Hepatic stellate cell (primary cell): ENCODE measurements at places on chromosomes 13 and 19.

GRCh38 chr13:46035066-46035465 lies 17.5 kb downstream of the ZC3H13 start:
- no peak for DNase-seq

DNA sequence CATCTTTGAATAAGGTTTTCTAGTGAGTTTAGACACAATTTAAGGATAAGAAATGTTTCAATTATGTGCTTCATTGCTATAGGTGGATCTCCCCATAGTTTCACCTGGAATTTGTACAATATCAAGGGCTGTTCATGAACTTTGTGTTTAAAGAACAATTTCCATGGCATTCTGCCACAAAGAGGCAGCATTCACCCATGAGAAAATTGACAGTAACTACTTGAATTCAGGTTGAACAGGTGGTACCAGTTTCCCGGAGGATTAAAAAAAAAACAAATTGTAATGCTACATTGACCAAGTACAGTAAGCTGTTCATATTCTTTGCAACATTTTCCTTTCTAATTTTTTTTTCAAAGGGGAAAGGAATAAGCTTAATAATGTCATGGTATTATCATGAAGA lies 9.1 kb downstream of the SLITRK5 start:
- no peak for DNase-seq

GRCh38 chr13:99978799-99979452 lies 2.7 kb upstream of the ZIC2 start:
- no peak for DNase-seq

GRCh38 chr13:71493189-71493588 lies 373.8 kb downstream of the DACH1 start:
- no peak for DNase-seq

GRCh38 chr13:98452851-98453843 lies 123.8 kb downstream of the STK24 start:
- peak; percentile 38 for DNase-seq

DNA sequence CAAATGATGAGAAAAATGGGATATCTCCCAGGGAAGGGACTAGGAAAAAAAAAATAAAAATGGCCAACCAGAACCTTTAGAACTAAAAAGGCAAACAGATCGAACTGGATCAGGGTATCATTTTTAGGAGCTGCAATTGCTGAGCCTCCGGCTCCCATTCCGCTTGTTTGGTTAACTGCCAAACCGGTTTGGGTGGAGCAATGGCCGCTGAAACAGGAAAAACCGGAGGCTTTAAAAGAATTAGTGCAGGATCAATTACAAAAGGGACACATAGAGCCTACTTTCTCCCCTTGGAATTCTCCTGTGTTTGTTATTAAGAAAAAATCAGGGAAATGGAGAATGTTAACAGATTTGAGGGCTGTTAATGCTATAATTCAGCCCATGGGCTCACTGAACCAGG lies 12.7 kb upstream of the ZNF443 start:
- no peak for DNase-seq

DNA sequence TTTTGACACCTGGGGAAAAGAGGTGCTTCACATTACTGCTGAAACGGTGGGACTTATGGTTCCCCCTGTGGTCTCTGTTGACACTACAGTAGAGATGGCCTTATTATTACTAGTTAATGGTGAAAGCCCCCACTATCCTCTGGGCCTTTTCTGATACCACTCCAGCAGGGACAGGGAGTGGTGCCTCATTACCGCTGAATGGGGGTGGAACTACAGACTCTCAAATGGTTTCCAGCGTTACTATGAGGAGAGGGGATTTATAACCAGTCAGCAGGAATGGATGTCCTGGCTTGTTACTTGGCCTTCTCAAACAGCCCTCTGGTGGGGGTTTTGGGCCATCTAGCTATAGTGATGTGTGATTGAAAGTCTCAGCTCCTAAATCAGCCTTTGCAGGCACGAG lies 96.7 kb upstream of the DIAPH3 start:
- no peak for DNase-seq

- no peak for DNase-seq
Observed at GRCh38 chr13:52638666-52639328, 3.4 kb upstream of the HNRNPA1L2 start.

- DNase-seq, result peak; percentile 88
Observed at GRCh38 chr19:45577111-45577905, 7.3 kb downstream of the OPA3 start.

GRCh38 chr13:103884101-103884723 lies 818.0 kb upstream of the SLC10A2 start:
- DNase-seq, result no peak

DNA sequence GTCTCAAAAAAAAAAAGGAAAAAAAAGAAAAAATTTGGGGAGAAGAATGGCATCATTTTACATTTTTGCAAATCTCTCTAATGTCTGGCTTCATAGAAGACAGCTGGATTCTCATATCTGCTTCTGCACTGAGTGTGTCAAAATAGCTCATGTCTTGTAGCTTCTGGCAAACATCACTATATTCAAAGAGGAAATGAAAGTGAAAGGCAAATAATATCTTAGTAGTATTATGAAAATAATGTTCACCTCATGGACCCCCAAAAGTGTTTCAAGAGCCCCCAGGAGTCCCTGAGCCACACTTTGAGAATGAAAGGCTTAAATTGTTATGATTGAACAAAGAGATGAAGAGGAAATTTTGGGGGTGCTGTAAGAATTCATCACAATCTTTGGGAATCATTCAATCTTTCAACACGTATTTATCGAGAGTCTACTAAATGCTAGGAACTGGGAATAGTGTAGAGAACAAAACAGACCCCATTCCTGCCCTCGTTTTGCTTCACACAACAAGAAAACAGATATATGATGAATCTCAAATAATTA lies 1.2 kb upstream of the SLC6A16 start:
- DNase-seq, result no peak

- DNase-seq, result peak; percentile 55
Observed at GRCh38 chr19:40147693-40148347, 43.4 kb upstream of the MAP3K10 start.
